Activated naive CD8-positive, alpha-beta T cell treated with anti-CD3 and anti-CD28 coated beads, Interleukin-2, amount 50 U/mL, for 16 hours (primary cell): ENCODE measurements at places on chromosomes 7 and 10.

DNA sequence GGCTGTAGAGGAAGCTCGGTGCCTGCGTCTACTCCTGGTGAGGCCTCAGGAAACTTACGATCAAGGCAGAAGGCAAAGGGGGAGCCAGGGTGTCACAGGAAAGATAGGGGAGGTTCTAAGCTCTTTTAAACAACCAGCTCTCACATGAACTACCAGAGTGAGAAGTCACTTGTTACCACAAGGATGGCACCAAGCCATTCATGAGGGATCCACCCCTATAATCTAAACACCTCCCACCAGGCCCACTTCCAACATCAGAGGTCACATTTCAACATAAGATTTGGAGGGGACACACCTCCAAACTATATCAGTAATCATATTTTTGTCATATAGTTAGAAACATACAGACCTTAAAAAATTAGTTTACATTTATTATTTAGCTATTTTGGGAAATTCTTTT lies 9.4 kb downstream of the NOC3L start:
- DNase-seq = no peak

DNA sequence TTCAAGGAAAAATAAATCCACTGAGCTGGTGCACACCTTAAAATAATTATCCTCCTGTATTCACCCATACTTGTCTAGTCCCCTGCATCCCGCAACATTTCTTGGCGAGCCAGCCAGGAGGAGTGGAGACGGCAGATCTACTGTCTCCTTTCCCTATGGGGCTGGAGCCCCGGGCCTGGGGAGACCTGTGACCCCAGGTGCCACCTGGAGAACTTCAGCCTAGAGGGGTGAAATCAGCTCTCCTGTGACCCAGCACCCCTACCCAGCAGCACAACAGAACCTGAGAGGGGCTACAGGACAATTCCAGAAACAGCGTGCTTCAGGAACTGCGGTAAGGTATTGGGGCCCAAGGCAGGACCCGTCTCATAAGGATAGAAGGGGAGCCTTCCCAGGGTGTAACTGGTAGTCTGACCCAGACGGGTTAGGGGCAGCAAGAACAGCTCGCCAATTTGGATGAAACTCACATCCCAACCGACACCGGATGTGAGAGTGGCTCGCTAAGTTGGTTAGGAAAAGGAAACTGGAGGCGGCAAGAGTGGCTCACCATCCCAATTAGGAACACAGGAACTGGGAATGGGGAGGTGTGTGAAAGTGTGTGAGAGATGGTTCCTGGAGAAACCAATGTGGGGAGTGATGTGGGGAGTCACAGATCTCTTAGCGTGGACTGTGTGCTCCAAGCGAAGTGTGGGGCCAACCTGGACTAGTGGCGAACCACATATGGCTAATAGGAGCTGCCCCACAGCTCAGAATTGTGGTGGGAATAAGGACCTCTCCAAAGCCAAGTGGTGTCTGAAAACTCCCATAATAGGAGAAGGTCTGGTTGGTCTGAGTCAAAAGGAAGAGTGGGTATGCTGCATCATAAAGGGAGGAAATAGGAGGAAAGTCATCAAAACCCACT lies 15.1 kb upstream of the DENND2A start:
- DNase-seq = no peak

DNA sequence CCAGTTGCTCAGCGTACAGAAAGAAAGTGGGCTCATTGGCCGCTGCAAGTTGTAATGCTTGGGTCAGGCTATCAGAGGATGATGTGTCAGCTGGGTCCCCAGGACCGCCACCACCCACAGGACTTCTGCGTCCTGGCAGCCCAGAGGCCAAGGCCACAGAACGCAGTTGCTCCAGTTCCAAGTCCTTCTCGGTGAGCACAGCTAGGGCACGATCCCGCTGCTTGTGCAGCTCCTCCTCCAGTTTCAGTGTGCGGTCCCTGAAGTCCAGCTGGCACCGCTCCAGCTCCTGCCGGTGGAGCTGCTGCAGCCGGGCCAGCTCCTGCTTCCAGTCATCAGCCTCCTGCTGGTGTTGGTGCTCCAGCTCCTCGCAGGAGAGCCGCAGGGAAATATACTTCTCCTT lies 3.0 kb downstream of the GCC1 start:
- no peak for DNase-seq

- DNase-seq = no peak
These were observed 19.6 kb upstream of the ASCC1 start for GRCh38 chr10:72235544-72236279.

DNA sequence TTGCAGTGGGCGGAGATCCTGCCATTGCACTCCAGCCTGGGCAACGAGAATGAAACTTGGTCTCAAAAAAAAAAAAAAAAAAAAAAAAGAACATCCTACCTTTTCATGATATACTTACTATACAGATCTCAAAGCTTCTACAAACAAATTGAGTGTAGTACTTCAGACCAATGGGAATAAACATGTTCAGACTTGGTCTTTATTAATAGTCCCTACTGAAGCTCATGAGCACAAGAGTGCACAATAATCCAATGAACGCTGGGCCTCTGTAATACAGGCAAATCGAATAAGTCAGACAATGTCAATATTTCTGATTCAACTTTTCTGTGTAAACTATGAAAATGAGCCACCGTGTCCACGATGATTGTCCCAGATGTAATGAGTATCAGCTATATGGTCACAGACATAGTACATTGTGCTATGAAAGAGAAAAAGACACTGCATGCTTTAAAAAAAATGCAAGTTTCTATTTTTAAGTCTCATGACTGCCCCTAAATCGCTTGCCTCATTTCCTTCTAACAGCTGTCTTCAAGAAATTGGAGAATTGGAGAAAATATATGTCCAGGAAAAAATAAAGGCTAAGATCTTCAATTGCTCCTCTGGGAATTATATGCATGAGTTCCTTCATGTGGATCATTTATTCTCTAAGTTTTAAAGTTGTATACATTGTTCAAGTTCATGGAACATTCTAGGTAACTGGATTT lies 64.0 kb upstream of the CTTNBP2 start:
- no peak for DNase-seq
